Lung (tissue), 17 donors: ENCODE measurements at places on chromosomes 7 and 10. TPM values are rescaled to one million over a fixed set of nuclear protein-coding genes. Genes with fewer than 3 reads are reported as not detected.

GRCh38 chr10:69696073-69696731 is 66.2 kb downstream of the FAM241B start:
- DNase-seq: peak; percentile 80
- H3K4me3 ChIP-seq: no peak overlapping the region
- no peaks in the 10 kb centered on the region for H3K36me3 ChIP-seq
- no peaks in the 10 kb centered on the region for H3K27me3 ChIP-seq
- no peak overlapping the region for H3K27ac ChIP-seq
- no peaks in the 10 kb centered on the region for H3K4me1 ChIP-seq

GRCh38 chr7:44398953-44399574 is 73.7 kb upstream of the CAMK2B start:
- peaks cover 30% of the 10 kb centered on the region for H3K36me3 ChIP-seq
- no peak overlapping the region for H3K4me3 ChIP-seq
- no peaks in the 10 kb centered on the region for H3K27me3 ChIP-seq
- H3K4me1 ChIP-seq: peaks cover 11% of the 10 kb centered on the region
- no peak for DNase-seq
- H3K27ac ChIP-seq: no peak overlapping the region

- no peaks in the 10 kb centered on the region for H3K27me3 ChIP-seq
- H3K4me1 ChIP-seq: no peaks in the 10 kb centered on the region
- DNase-seq: no peak
- no peak overlapping the region for H3K27ac ChIP-seq
Observed at GRCh38 chr10:85547460-85548023, 819.1 kb downstream of the GRID1 start.

DNA sequence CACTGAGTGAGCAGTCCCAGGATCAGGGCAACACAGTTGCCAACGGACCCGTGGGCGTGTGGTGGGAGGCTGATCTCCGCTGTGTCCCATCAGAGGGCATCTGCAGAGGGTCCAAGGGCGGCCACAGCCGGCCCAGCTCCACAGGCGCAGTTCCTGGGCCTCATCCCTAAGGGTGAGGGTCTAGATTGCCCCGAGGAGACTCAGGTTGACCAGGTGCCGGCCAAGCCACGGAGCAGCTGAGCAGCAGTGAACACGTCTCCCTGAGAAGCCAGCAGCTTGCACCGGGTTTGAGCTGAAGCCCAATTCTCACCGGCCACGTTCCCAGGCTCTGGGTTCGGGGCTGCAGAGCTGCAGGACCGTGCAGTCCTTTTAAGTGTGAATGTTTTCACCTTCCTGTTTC is 58.8 kb upstream of the ADGRA1 start:
- H3K27ac ChIP-seq: no peak overlapping the region
- DNase-seq: no peak
- no peaks in the 10 kb centered on the region for H3K36me3 ChIP-seq
- H3K4me1 ChIP-seq: no peaks in the 10 kb centered on the region
- no peak overlapping the region for H3K4me3 ChIP-seq

GRCh38 chr10:108836362-108836761 is 1086.9 kb downstream of the XPNPEP1 start:
- no peaks in the 10 kb centered on the region for H3K27me3 ChIP-seq
- no peak overlapping the region for H3K27ac ChIP-seq
- no peak overlapping the region for H3K4me3 ChIP-seq
- no peak for DNase-seq

GRCh38 chr10:91653219-91653870 is 20.5 kb upstream of the PPP1R3C start:
- H3K36me3 ChIP-seq: no peaks in the 10 kb centered on the region
- no peak overlapping the region for H3K4me3 ChIP-seq
- H3K27ac ChIP-seq: no peak overlapping the region
- no peak for DNase-seq
- no peaks in the 10 kb centered on the region for H3K27me3 ChIP-seq

DNA sequence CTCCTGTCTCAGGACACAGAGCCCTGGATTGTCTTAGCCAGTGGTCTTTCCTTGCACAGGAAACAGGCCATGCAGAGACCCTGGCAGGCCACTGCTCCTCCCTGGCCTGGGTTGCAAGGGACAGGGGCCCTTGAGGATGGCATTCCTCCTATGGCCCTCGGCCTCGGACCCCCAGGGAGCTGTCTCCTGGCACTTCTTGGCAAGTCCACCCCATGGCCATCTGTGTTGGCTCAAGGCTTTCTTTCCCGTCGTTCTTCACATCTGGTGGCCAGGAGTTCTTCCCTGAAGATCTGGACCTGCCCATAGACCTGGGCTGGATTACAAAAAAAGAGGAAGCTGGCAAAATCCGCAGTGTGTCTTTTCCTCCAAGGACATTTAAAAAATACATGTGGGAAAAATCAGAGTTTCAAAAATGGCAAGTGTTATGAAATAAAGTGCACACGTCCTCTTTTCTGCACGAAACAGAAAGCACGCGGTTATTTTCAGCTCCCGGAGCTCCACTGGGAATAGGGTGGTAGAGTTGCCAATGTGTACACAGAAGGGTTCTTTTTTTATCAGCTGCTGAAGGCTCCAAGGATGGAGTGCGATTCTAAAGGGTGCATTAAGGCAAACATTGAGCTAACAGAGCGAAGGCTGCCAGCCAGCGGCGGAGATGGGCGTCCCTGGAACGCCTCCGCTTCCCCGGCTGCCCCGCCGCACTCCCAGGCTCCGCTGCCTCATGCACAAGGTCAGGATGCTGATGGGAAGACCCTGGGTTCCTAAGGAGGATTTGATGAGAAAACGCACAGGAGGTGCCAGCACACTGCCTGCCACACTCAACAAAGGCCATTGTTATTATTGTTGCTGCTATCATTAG is 62.8 kb upstream of the FAM20C start:
- no peaks in the 10 kb centered on the region for H3K36me3 ChIP-seq
- peak overlapping the region; percentile 32 for H3K27ac ChIP-seq
- DNase-seq: no peak
- no peaks in the 10 kb centered on the region for H3K27me3 ChIP-seq
- peaks cover 32% of the 10 kb centered on the region for H3K4me1 ChIP-seq
- H3K4me3 ChIP-seq: no peak overlapping the region

The ADARB2 gene
- total RNA-seq: 1.3 TPM

The VWDE gene
- total RNA-seq: 1.7 TPM

The JAKMIP3 gene
- 0.26 TPM for total RNA-seq
